ENCODE measurements at places on chromosomes 7 and 10.

GRCh38 chr7:40658729-40659128 lies 523.9 kb downstream of the SUGCT start:
- peak; percentile 22 for DNase-seq

- DNase-seq = no peak
These were observed 466.1 kb upstream of the FOXK1 start for GRCh38 chr7:4216016-4216415.

DNA sequence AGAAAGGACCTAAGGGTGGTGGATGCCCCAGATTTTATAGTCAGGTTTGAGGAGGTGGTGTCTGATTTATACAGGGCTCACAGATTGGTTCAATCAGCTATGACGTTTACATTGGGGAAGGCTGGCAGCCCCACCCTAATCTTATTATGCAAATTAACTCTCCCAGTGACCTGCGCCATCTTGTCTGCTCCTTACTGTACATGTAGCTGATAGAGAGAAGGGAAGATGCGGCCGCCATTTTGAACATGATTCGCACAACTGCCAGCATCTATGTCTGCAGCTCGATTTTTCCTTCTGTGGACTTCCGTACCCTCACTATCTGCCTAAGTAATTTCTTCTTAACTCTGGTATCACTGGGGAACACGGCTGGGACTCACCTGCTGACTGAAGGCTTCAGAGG lies 619.0 kb upstream of the DPP6 start:
- DNase-seq = no peak

DNA sequence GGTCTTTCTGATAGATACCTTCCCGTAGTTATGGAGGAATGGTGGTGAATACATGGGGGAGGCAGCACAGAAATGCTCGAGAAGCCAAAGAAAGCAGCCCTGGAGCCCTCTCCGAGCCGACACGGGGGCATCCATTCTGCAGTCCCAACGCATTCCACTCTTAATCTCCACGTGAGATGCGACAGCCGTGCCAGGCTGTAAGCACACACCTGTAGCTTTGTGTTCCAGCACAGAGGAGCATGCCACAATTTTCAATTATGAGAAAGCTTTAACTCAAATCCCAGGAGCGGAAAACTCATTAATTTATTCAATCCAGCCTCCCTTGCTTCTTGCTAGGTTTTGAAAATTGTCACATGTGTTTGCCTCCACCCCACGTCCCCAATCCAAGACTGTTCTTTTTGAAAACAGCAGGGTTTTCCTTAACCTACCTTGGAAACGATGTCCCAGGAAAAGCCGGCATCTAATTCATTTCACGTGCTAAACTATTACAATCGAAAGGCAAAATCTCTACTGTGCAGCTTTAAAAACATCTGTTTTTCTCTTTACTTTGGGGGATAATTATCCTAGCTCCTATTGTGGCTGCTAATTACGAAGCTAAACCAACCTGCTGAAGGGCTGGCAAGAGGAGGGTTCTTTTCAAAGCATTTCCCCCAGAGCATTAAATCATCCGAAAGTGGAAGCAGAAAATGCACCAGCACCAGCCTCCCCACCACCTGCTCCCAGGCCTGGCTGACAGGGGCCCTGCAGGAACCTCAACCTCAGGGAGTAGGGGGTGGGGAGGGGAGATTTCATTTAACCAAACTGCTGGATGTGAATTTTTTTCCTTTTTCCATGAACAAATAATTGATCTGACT lies 56.0 kb upstream of the CHST15 start:
- no peak for DNase-seq

GRCh38 chr10:87928996-87929395 lies 65.6 kb downstream of the PTEN start:
- DNase-seq = no peak

GRCh38 chr10:82609845-82610244 lies 734.9 kb downstream of the NRG3 start:
- no peak for DNase-seq

GRCh38 chr7:25832929-25833328 lies 319.1 kb upstream of the NFE2L3 start:
- no peak for DNase-seq

- no peak for DNase-seq
These were observed 420.4 kb upstream of the ZMIZ1 start for GRCh38 chr10:78648256-78648860.

GRCh38 chr10:8912108-8912507 lies 857.6 kb downstream of the GATA3 start:
- no peak for DNase-seq

DNA sequence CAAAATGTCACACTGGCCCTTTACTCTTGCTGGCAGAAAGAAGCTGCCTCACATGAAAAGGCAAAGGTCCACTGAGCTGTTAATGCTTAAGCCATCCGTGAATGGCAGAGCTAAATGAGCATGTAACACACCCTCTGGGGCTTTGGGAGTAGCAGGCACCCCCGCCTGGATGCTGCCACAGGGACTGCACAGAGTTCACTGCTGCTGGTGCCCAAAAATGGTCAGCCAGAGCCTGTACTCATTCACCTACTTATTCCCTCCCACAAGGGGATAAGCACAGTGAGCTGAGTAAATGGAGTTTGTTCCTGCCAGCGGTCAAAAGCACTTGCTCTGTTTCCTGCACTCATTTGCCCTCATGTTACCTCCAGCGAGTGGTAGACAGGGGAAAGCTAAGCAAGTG lies 374.0 kb upstream of the STEAP1 start:
- DNase-seq = no peak

DNA sequence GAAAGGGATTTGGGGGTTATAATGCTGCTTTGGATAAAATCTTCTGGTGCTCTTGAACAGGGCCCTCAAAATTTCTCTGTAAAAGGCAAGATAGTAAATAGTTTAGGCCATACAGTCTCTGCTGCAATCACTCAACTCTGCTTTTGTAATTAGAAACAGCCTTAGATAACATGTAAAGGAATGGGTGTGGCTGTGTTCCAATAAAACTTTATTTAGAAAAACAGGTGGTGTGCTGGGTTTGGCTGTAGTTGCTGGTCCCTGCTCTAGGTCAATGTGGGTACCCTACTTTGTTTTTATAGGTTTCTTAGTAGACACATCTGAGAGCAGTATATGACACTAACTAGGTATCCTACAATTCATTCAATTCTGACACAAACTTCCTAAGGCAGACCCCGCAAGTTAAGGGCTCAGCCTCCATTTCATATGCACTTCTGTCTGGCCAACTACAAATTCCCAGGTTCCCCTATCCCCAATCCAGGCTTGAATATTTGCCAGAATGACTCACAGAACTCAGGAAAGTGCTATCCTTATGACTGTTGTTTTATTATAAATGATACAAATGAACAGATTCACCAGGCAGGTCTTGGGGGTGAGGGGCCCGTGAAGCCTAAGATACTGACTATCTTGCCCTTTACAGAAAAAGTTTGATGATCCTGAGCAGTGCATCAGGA lies 349.9 kb downstream of the RPS24 start:
- DNase-seq = no peak

DNA sequence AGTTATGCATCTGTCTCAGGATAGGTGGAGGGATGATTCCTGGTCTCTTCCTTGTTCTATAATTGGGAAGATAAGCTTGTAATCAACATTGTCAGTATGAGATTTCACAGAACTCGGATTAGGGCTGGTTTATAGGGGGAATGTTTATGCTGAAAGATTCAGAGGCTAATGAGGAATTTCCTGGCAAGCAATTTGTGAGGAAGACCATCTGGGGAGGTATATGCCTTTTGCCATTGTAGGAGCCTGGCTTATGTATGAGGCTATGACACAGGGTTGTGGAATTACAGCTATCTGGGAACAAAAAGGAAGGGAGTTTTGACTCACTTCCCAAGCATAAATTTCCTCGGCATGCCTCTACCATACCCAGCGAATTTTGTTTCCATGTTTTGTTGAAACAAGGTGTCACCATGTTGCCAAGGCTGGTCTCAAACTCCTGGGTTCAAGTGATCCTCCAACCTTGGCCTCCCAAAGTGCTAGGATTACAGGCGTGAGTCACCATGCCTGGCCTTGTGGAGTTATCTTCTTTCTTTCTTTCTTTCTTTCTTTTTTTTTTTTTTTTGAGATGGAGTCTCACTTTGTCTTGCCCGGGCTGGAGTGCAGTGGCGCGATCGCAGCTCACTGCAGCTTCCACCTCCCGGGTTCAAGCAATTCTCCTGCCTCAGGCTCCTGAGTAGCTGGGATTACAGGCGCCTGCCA lies 1.6 kb upstream of the COPS6 start:
- DNase-seq = peak; percentile 91
